SJCRH30 (cell line): ENCODE measurements at places on chromosomes 7 and 10. TPM values are rescaled to one million over a fixed set of nuclear protein-coding genes. Genes with fewer than 3 reads are reported as not detected.
A peak's percentile ranks its signal among the peaks of the same experiment; 100 is the strongest.

The PDE1C gene
- total RNA-seq = 0.02 TPM in 1 of 2 replicates, not detected in the other

The PDK4 gene
- total RNA-seq = 1.4 and 1.5 TPM in 2 replicates

The HHEX gene
- total RNA-seq = 2.9 and 4.2 TPM in 2 replicates

The GNGT1 gene
- total RNA-seq = 0.48 and 0.65 TPM in 2 replicates

The GJC3 gene
- not detected in 2 replicates for total RNA-seq

The SFTPA1 gene
- not detected in 2 replicates for total RNA-seq

The PTN gene
- 0.23 and 0.51 TPM in 2 replicates for total RNA-seq

DNA sequence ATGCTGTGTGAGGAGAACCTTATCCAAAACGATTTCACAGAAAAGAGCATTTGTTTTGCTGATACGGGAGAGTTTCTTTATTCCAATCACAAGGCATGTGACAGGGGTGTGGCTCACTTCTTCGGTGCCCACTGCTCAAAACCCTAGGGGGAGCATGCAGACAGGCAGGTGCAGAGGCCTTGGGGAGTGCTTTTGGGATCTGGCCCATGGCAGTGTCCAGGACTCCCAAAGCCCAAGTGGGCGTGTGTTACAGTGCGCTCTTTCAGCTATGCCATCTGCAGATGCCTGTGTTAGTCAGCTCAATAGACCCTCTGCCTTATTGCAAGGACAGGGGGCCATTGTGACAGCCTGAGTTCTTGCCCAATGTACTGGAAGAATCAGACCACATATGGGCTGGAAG is 94.8 kb downstream of the CSTF2T start:
- no peak for DNase-seq

- peak; percentile 77 for DNase-seq
Observed at GRCh38 chr10:28663576-28664368, 13.5 kb upstream of the BAMBI start.

DNA sequence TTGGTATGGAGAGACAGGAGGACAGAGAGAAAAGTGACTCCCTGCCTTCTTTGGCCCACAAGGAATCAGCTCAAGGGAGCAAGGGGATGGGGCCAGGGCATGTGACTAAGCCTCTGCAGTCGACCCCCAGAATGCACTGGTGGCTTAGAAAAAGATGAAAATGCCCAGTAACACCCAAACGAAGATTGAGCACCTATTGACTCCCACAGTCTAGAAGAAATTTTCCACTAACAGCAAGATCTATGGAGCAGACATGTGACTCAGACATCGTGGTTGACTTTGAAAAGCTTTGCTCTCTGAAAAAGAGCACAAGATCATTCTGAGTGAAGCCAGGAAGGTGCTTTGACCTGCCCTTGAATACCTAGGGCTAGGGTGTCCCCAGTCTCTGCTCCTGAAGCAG is 586.0 kb downstream of the CALN1 start:
- no peak for DNase-seq

- no peak for DNase-seq
Observed at GRCh38 chr7:41006306-41006995, 696.4 kb downstream of the INHBA start.

DNA sequence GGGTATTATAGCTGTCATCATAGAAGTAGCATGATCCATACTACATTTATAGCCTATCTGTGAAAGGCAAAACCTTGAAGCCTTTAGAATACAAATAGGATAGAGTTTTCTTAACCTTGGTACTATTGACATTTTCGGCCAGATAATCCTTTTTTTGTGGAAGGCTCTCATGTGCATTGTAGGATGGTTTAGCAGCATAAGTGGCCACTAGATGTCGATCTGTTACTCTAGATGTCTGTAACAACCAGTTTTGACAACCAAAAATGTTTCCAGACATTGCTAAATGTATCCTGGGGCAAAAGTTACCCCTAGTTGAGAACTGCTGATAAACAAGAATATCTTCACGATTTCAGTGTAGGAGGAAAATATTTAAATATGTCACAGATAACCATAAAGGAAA is 319.4 kb upstream of the GALNT17 start:
- DNase-seq = no peak

- no peak for DNase-seq
Observed at GRCh38 chr10:89079961-89080360, 89.4 kb downstream of the FAS start.

GRCh38 chr10:133335246-133336117 is 1.2 kb downstream of the CALY start:
- DNase-seq = no peak

DNA sequence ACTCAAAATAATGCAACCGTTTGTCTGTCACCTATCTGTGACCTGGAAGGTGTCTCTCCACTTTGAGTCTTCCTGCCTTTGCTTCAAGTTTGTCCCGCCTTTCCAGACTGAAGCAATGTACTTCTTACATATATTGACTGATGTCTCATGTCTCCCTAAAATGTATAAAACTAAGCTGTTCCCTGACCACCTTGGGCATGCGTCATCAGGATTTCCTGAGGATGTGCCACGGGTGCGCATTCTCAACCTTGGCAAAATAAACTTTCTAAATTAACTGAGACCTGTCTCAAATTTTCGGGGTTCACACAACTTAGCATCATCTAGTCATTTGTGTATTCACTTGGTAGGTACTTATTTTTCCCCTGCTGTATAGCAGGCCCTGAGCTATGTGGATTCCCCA is 65.3 kb upstream of the JCAD start:
- no peak for DNase-seq

DNA sequence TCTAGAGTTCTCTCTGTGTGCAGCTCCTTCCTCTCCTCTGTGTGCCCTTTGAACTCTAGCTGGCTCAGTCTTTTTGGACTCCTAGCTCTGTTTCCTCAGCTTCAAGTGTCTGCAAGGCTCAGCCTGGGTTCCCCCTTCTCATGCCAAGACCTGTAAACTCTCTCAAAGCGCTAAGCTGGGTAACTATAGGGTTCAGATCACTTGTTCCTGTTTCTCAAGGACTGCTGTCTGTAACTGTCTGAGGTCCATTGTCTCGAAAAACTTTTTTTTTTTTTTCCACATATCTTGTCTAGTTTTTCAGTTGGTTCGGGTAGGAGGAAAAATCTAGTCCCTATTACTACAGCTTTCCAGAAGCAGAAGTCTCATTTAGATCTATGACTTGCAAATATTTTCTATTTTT is 46.6 kb upstream of the PPP1R17 start:
- DNase-seq = no peak

- DNase-seq = no peak
Observed at GRCh38 chr7:46559194-46559832, 638.2 kb upstream of the IGFBP3 start.

DNA sequence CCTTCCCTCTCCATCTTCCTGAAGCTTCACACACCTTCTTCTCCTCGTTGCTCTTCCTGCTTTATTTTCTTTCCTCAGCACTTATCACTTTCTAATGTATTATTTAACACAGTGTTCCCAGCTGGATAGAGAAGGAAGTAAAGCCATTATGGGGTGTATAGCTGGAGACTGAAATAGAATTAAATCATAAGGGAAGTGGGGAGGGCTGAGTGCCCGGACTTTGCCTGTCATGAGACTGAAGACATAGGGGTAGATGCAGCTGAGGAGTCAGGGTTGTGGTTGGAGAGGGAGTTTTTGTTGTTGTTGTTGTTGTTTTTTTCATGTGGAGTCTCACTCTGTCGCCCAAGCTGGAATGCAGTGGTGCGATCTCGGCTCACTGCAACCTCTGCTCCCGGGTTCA is 65.3 kb downstream of the GALNT11 start:
- DNase-seq = no peak

- DNase-seq = no peak
Observed at GRCh38 chr7:150754951-150755350, 17.7 kb downstream of the GIMAP5 start.

DNA sequence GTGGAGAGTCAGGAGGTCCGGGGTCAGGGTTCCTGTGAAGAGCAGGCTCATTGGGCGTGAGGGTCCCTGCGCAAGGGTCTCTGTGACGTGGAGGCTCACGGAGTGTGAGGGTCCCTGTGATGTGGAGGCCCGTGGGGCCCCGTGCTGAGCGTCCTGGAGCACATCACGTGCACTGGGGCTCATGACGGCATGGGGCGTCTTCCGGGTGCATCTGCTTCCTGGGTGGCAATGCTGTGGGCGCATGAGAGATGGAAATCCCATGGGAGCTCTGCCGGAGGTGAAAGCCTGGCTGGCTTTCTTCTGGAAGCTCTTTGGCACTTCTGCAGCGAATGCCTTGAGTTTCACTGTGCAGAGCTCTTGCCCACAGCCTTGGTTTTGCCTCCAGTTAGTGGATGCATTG is 71.4 kb downstream of the WDR37 start:
- DNase-seq = no peak

DNA sequence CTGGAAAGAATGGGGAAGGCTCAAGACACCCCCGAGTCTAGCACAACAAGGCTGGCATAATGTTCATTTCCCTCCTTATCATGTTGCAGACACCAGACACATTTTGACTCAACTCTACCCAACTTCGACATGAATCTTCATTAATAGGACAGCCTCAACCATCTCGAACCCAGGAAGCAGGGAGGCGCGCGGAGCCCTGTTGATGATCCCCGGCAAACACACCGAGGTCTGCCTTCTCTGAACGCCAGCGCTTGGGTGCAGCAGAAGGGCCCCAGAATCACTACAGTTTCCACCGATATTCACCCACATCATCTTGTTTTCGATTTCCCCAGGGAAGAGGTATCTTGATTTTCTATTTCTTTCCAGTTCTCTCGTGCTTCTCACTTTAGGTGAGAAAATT is 563.6 kb downstream of the TCERG1L start:
- DNase-seq = no peak

GRCh38 chr10:94042001-94042833 is 48.5 kb downstream of the PLCE1 start:
- DNase-seq = no peak

DNA sequence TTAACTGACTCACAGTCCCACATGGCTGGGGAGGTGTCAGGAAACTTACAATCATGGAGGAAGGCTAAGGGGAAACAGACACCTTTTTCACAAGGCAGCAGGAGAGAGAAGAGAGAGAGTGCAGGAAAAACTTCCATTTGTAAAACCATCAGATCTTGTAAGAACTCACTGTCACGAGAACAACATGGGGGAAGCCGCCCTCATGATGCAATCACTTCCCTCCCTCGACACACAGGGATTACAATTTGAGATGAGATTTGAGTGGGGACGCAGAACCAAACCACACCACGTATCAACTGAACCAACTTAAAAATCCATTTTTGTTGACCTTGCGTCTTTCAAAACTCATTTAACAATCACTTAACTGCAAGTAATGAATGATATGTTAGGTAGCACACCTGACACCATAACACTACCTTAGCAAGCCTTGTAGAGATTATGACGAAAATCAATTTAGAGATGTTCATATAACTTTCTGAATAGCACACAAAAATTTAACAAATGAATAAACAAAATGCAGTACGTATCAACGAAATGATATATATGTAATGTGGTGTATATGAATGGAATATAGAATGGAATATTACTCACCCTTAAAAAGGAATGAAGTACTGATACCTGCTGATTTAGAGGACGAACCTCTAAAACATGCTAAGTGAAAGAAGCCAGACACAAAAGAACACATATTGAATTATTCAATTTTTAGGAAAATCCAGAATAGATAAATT is 3.7 kb downstream of the FAM3C start:
- DNase-seq = no peak

DNA sequence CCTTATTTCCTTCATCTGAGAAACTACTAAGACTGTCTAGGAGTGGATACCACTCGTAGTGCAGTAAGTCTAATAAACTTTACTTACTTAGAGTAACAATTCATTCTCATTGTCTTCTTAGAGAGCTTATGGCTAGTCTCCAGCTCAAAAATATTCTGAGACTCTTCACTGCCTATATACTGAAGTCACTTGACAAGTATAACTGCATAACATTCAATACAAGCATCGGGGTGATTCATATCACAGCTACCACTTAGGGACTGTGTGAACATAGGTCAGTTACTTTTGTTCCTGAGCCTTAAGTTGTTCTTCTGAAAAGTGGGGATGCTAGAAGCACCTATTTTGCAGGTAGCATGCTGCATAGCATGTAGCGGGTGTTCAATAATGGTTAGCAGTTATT is 111.0 kb downstream of the HTR7 start:
- no peak for DNase-seq

DNA sequence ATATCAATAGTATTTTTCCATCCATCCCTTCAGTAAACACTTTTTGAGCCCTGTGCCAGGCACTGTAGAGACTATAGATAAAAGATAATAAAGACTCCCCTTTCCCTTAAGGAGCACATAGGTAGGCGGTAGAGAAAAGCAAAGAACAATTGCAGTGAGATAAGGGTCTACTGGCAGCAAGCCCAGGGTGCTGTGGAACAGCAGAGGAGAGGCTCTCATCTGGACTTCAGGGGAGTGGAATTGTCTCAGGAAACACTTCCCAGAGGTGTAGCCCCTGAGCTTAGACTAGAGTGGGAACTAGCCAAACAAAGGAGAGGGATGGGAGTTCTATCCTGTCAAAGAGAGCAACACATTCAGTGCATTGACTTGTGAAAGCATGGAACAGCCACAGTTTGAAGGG is 102.0 kb downstream of the NRF1 start:
- no peak for DNase-seq

DNA sequence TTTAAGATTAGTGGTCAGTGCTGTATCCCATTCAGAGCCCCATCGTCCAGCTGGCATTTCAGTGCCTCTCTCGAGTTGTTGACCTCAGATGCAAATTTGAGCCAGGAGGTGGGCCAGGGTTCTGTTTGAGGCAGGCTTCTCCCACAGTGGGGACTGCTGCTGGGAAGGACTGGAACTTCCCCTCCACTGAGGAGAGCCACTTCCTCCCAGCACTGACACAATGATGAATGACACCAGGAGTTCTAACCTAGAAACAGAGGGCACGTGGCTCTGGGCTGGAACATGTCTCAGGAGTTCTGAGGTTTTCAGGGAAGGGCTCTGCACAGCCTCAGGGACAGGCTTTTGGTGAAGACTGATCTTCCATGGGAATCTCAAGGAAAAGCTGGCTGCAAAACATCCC is 18.3 kb upstream of the BTBD16 start:
- DNase-seq = no peak

- DNase-seq = no peak
Observed at GRCh38 chr10:47158116-47159071, 141.6 kb upstream of the GDF10 start.

DNA sequence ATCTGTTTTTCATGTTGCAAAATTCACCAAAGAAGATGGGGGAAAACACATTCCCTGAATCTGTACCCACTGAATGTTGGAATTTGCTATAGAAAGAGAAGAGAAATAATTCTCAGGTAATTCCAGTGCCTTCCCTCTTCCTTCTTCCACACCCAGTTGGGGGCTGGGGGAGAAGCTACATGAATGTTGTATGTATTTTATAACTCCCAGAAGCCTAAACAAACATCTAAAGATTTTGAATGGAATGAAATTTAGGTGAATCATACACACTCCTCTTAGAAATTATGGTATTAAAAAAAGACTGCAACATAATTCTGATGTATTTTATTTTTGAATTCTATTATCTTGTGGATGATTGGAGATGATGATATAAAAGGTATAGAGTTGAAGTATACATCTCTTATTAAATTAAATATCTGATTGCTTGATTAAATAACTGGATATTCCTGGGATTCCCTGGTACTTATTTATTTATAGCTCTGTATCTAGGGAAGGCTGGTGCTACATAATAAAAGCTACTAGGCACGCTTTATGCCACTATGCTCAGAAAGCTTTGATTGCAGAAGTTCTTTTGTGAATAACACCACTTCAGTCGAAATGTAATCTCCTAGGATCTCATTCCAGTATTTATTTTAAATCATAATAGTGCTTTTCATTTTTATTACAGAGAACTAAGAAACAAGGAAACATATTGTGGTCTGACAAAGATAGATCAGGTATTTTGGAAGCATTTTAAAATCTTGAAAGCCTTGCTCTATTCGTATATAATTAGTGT is 98.5 kb downstream of the MCU start:
- DNase-seq = no peak

- DNase-seq = peak; percentile 82
Observed at GRCh38 chr10:113099431-113100183, 149.6 kb downstream of the TCF7L2 start.
